ENCODE measurements at places on chromosomes 1 and 21. TPM values are rescaled to one million over a fixed set of nuclear protein-coding genes. Genes with fewer than 3 reads are reported as not detected.

Gene ERI3
- total RNA-seq = 63.2 TPM

Gene DNTTIP2
- 21.2 TPM for total RNA-seq

Gene ACOT11
- 6.1 TPM for total RNA-seq

Gene CELA3A
- not detected for total RNA-seq
